ENCODE measurements at places on chromosomes 5 and 9. TPM values are rescaled to one million over a fixed set of nuclear protein-coding genes. Genes with fewer than 3 reads are reported as not detected.

The CDC37L1 gene
- total RNA-seq: 23.2 TPM

- no peak for DNase-seq
These were observed 38.2 kb upstream of the DMXL1 start for GRCh38 chr5:119032656-119033055.

GRCh38 chr5:170444181-170444580 lies 55.0 kb upstream of the KCNMB1 start:
- DNase-seq: no peak

GRCh38 chr9:98736226-98736625 lies 27.5 kb upstream of the GABBR2 start:
- no peak for DNase-seq

DNA sequence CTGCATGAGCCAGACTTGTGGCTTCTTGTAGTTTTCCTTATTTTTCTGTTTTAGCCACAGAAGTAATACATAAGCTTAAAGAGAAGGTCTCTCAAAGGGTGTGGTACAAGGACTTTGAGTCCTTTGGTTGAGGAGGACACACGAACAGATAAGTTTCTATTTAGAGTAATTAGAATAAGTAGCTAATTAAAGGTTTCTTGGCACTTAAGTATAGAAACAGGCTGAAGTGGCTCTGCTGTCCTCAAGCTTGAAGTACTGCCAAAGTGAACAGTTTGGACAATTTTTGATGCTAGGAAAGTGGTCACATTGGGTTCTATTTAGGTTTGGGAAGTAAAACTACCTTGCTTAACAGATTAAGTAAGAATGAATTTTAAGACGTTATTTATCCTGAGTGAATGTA lies 278.3 kb upstream of the MPDZ start:
- no peak for DNase-seq

GRCh38 chr5:168802337-168802736 lies 223.2 kb upstream of the PANK3 start:
- DNase-seq: no peak

All from uterus (tissue), 4 donors.